ENCODE measurements at places on chromosomes 16 and 17.
A peak's percentile ranks its signal among the peaks of the same experiment; 100 is the strongest.

DNA sequence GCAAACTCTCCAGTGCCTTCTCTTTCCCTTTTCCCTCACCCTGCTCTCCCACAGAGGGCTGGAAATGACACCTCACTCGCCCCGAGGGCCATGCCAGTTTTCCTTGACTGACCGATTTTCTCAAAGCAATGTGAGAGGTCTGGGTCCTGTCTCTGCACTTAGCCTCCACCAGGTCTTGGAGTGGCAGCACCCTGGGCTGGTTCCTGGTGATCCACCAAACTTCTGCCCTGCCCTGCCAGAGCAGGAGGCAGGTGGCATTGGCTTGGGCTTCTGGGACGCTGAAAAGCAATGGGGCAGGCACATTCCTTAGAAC lies 97.5 kb downstream of the RAB11FIP4 start:
- no peak for DNase-seq

DNA sequence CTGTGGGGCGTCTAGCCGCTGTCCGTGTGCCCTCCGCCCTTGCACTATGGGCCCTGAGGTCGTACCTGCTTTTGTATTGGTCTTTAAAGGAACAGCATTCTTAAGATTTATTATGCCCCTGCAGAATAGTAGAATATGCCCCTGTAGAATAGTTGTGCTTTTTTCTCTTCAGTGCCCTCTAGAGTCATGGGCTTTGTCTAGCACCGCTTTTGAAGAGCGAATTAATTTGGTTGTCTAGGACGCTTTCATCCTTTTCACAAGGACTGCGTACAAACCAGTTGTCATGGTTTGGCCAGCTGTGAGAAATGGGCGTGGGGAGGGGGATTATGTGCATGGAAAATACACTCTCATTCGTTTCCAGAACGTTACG lies 621 bp downstream of the CEP95 start:
- peak; percentile 83 for DNase-seq

GRCh38 chr16:8005096-8005860 lies 585.0 kb downstream of the TMEM114 start:
- DNase-seq: no peak

- DNase-seq: no peak
Measured at GRCh38 chr16:3503523-3503922, 2.7 kb downstream of the CLUAP1 start.

GRCh38 chr17:38441429-38442061 lies 13.3 kb downstream of the ARHGAP23 start:
- DNase-seq: no peak

GRCh38 chr17:10313037-10313672 lies 59.7 kb downstream of the MYH13 start:
- DNase-seq: no peak

DNA sequence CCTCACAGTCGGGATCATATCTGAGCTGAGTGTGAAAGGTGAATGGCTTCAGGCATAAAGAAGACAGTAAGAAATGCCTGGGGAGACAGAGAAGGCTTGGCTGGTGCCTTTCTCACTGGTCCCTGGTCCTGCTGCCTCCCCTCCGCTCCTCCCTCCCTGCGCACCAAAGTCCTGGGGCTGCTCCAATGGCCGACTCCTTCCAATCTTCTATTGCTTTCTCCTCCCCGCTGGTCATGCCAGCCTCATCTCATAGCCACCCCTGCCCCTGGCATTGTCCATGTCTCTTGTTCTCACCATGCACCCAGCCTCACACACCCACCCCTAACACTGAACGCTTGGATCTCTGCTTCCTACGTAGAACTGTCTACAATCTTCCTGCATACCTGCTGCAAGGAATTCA lies 18.0 kb downstream of the TLE7 start:
- no peak for DNase-seq

DNA sequence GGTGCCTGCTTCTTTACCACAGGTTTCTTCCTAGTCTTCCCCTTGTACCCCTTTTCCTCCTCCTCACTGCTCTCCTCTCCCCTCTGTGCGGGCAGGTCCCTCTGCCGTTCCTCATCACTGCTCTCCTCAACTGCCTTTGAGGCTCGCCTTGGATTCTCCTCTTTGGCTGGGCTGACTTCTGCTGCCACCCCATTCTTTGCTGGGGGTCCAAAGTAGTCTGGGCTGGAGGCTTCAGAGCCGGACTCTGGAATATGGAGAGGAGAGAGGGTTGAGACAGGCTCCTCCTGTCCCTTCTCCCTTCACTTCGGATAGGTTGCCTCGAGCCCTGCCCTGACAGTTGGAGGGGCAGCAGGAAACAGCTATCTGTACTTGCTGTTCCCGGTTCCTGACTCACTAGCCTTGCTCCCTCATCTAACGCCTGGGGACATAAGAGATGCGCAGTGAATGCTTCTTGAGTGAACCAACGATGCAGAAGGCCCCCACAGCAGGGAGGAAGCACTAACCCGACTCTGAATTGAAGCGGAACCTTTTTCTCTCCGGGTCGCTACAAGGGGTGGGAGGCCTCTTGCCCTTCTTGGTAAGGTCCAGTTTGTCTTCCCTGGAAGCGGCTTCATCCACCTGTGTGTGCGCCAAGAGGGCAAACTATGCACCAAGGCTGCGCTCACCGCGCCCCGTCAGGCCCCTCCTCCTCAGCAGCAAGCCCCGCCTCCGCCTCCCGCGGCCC lies 655 bp downstream of the HIRIP3 start:
- DNase-seq: peak; percentile 37
